ENCODE measurements at places on chromosomes 13 and 19.

DNA sequence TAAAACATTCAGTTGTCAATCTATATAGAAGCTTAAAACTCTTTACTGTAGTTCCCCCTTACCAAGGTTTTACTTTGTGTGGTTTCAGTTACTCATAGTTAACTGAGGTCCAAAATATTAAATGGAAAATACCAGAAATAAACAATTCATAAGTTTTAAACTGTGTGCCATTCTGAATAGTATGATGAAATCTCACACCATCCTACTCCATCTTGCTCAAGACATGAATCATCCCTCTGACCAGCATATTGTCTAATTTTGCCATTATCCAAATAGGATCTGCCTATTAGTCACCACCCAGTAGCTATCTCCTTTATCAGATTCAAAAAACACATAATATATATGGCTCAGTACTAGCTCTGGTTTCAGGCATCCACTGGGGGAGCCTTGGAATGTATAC lies 22.4 kb downstream of the ZNF571 start:
- no peak for DNase-seq

GRCh38 chr13:110499621-110500281 lies 61.8 kb downstream of the RAB20 start:
- DNase-seq: no peak

DNA sequence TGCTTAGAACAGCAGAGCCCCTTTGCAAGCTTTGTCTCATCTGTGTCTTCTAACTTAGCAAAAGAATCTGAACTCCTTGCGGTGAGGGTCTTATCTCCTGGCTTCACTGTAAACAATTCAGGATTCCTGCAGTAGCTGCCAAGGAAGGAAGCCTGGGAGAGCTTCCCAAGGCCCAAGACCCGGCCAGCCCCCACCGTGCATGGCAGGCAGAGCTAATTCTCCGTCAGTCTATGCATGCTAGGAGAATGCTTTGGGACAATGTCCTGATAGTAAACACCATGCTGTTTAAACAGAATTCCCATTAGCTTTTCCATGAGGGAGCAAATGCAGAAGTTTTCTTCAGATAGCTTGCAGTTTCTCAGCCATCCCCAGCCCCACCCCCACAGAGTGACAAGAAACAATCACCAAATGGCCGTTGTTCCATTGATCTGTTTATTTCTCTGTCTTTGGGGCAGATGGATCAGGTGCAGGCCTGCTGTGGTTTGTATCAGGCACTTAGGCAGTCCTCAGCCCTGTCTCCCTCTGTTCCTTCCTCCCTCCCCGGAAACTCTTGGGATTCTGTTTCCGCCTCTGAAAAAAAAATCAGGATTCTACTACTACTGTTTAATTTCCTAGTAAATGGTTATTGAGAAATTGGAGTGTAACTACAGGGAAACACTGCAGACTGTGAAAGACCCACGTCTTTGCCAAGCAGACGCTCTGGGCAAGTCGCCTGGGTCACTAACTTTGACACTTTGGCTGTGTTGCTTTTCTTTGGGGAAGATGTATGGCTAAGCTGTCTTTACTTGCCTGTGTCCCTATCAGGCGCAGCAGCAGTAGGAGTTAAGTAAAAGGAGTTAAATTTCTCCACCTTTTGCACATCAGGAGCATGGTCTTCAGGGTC lies 40.7 kb upstream of the SPATA13 start:
- no peak for DNase-seq

- DNase-seq: peak; percentile 6
Measured at GRCh38 chr13:42275098-42275471, 3.1 kb downstream of the AKAP11 start.

- DNase-seq: peak; percentile 65
Measured at GRCh38 chr19:48152551-48152950, 17.6 kb downstream of the LIG1 start.

- no peak for DNase-seq
Measured at GRCh38 chr13:23642110-23642509, 71.9 kb downstream of the TNFRSF19 start.

DNA sequence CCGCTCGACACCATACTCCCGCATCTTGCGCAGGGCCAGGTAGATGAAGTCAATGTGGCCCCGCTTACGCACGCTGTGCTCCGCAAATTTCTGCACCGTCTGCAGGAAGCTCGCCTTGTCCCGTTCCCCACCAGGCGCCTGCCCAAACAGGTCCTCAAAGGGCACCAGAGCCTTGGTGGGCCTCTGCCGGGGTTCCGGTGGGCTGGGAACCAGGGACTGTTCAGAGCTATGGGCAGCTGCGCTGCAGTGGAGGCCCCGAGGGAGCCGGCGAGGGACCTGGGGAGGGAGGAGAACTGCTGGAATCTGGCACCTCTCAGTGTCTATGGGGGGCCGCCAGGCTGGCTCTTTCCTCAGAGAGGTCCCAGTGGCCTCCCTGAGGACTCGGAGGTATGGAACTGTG lies 8.3 kb upstream of the ZNF653 start:
- DNase-seq: no peak

GRCh38 chr13:23618341-23618740 lies 48.1 kb downstream of the TNFRSF19 start:
- DNase-seq: no peak

GRCh38 chr13:95267662-95268342 lies 33.4 kb downstream of the ABCC4 start:
- DNase-seq: no peak

DNA sequence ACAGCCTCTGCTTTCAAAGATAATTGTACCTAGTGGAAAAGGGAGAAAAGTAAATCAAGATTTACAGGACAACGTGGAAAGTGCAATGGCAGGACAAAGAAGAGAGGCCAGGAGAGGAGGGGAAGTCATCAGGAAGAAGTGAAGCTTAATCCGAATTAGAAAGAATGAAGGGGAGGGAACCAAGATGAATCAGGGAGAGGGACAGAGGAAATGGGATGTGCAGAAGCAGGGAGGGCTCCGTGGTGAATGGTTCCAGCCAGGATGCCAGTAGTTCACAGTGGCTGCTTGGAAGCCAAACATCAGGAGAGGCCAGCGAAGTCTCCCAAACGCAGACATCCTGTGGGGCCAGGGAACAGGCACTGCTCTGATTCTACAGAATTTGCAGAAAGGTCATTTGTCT lies 144.4 kb downstream of the LIG4 start:
- no peak for DNase-seq

DNA sequence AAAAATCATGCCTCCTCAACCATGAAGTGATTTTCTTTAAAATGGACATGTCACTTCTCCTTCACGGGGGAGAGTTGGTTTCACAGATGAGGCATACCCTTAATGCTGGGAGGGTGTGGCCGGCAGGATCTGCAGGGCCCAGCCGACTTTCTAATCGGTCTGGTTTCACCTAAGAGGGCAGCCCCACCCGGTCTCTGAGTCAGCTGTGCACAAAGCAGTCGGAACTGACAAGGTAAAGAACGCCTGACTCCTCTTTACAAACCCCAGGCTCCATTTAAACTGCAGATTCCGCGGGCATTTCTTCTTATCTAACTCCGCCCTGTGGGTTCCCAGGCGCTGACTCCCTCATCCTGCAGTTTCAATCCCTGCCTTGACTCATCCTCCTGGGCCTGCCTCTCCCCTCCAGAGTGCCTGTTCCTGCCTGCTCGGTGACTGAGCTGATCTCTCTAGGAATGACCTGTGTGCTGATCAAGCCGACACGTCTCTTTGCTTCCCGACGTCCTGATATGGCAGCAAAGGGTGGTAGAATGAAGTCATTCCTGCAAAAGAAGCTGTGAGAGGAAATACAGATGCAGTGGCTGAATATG lies 63.4 kb downstream of the EFNB2 start:
- no peak for DNase-seq

DNA sequence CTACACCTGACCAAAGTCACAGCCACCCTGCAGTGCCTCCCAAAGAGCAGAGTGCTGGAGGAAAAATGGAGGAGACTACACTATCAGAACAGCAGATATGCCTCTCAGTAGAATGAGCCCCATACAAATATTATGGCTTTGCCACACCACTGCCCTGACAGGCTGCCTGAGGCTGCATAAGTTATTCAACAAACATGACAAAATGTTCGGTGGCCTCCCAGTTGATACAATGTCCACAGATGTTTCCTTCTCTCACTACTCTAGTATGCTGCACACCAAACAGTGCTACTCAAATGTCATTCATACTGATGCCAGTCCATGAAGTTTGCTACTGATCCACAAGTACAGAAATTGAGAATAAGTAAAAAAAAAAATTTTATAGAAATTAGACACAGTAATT lies 41.0 kb downstream of the N4BP2L2 start:
- DNase-seq: no peak

- DNase-seq: no peak
Measured at GRCh38 chr19:7368456-7368855, 19.7 kb downstream of the ARHGEF18 start.

DNA sequence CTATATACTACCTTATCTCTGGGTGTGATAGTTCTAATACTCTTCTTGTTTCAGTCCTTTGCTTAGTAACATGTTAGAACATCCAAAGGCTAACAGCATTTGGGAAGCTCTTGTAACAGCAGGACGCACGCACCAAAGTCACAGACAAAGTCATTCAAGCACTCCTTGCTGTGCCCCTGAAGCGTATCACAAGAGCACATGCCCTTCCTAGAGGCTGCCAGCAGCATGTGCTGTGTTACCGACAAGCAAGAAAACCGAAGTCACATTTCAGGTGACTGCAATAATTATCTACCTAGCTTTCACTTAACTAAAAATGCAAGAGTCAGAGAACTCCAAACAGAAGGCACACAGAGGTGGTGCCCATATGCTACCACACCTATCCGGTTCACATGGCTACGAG lies 194.1 kb downstream of the KLF12 start:
- no peak for DNase-seq

DNA sequence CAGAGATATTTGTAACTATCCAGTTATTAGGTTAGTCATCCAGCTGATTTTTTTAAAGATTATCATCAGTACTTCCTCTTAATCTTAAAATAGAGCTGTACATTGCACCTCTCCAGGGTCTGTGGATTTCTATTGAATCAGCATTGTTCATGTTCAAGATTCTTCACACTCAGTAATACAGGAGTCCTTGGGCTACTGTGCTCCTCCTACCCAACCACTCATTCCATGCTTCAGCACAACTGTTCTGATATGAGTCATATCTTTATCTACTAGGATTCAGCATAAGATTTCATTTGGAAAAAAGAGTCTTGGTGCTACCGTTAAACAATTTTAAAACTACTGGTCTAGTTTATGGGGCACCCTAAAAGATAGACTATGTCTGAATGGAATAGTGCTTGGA lies 357.8 kb downstream of the DCT start:
- DNase-seq: no peak

DNA sequence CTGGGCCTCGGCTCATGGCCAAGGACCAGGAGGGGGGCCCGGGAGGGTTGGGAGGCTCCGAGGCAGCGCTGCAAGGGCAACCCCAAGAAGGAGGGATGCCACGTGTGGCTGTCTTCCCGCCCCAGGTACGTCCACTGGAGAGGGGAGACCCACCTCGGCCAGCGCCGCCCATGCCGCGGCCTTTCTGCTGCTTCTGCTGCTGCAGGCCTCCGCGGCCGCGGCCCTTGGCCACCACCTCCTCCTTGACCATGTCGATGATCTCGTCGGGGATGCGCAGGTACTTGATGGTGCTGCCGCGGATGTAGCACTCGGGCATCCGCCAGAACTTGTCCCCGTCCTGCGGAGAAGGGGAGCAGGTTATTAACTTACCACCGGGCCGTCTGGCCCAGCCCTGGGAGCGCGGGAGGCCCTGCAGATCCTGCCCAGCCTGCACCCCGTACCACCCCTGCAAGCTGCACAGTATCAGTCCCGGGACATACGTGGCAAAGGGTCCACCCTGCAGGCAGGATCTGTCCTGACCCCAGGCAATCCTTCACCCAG lies 13.3 kb downstream of the LSM4 start:
- no peak for DNase-seq

GRCh38 chr19:50649433-50650391 lies at the start of gene C19orf81:
Gene C19orf81 (plus strand): TSS chr19:50649445. CDS start chr19:50649445, 0 bp downstream.
- no peak for DNase-seq

GRCh38 chr13:36973621-36974295 lies 25.4 kb downstream of the ALG5 start:
- DNase-seq: no peak

- no peak for DNase-seq
Measured at GRCh38 chr13:44565881-44566280, 10.2 kb downstream of the TSC22D1 start.

DNA sequence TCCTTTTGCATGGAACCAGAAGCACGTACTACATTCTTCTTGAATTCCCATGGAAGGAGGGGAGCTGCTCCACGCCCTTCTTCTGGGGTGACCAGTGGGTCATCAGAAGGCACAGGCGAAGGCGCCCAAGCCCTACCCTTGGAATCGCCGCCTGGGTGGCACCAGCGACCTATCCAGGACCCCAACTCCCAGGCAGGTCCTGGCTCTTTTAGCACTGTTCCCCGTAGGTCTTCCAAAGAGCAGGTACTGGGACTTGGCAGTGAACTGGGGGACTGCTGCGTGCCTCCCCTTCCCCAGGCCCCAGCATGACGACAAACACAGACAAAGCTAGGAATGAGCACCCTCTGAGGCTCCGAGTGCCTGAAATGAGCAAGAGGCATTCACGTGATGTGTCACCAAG lies 45.0 kb downstream of the CEBPG start:
- no peak for DNase-seq

DNA sequence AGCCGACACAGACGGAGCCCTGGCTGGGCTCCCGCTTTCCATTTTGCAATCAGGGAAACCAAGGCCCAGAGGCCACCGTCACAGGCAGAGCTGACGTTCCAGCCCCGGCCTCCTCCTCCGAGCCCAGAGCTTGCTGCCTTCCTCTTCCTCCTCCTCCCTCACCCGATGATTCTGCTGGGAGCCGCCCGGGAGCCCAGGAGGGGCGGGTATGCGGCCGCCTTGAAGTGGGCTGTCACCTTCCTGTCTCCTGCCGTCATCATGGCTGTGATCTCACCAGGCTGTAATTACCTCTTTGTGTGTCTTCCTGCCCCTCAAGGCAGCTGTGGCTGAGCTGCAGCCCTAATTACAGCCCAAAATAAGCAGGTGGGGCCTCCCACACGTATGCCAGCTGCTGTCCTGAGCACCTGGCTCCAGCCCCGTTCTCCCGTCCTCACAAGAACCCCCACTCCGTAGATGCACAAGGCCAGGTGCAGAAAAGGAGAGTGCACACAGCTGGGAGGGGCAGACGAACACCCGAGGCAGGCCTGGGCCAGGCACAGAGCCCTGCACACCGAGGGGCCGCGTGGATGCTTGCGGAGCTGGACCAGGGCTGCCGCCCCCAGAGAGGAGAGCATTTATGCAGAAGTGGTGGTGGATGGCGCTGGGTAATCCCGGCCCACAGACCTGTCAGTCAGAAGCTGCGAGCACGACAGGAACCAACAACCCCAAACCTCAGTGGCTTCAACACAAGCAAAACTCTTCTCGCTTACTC lies 4.0 kb downstream of the TPGS1 start:
- DNase-seq: no peak

DNA sequence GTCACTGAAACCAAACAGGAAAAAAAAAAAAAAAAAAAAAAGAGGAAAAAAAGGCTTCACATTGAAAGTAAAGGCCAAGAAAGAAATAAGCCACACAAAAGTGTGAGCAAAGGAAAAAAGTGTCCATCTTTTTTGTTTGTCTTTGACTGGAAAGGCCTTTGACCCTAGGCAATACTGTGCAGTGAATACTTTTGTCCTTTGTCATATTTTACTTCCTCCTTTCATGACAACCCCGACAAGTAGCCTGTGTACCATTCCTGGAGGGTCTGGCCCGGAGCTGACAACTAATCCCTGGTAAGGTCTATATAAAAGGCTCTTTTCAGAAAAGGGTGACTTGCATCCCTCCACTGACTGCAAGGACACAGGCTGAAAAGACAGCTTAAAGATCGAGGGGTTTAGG lies 12.9 kb upstream of the MICU2 start:
- DNase-seq: no peak

- DNase-seq: no peak
Measured at GRCh38 chr19:51375504-51376221, 3.2 kb upstream of the NKG7 start.

GRCh38 chr19:55208880-55209692 lies at the start of gene PTPRH:
Gene PTPRH (minus strand): TSS chr19:55209501. CDS start chr19:55209433, 68 bp downstream.
- DNase-seq: no peak
